Caco-2 (cell line): ENCODE measurements at places on chromosomes 2 and 18.

DNA sequence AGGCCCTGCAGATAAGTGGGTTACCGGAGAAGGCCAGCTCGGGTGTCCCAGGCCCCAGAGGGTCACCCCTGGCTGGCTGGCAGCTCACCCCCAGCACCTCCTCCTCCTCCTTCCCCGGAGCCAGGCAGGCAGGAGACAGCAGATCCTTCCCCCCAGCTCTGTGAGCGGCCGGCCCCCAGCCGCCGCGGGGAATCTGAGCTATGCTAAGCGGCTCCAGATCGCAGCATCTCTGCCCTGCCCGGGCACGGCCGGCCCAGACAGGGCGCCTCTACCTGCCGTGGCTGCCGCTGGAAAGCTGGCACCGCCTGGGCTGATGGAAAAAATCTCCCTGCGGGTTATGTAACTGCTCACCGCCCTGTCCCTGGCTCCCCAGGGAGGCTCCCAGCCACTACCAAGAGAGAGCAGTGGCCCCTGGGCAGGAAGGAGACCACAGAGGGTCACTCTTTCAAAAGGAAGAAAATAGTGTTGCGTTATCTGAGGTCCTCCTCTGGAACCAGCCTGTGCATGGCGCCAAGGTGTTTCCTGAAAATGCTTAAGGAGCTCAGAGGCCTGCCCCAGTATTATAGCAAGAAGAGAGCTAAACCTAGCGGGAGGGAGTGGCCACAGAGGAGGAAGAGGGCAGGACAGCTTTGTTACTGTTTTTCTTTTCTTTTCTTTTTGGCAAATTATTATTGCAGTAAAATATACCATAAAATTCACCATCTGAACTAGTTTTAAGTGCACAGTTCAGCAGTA, 179.0 kb downstream of the SMAD7 start:
- DNase-seq = no peak

DNA sequence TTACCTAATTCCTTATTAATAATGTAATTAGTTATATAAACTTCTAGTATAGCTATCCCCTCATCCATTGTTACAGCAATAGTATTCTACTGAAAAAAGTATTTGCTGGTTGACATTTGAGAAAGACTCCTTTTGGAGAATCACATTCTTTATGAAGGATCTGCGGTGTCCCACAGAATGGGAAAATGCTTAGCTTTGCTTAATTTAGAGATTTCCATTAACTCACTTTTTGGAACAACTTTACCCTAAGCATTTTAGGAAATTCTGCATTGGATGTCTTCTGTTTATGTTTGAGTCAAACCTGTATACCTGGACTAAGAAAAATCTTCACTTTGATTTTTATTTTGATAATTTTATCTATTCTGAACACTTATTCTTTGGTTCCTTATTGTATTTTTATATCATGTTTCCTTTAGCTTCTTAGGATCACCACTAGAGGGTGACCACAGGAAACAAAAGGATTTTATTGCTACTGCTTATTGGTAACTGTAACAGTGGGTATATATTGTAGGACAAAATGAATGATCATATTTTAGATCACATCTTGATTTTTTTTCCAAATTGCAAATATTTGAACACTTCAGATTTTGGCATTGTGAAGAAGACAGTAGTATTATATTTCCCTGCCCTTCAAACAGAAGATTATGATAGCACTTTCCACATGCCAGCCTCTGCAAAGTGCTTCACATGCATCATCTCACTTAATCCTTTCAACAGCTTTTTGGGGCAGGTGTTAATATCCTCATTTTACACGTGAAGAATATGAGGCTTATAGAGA, 79.6 kb downstream of the MIB1 start:
- DNase-seq = no peak

DNA sequence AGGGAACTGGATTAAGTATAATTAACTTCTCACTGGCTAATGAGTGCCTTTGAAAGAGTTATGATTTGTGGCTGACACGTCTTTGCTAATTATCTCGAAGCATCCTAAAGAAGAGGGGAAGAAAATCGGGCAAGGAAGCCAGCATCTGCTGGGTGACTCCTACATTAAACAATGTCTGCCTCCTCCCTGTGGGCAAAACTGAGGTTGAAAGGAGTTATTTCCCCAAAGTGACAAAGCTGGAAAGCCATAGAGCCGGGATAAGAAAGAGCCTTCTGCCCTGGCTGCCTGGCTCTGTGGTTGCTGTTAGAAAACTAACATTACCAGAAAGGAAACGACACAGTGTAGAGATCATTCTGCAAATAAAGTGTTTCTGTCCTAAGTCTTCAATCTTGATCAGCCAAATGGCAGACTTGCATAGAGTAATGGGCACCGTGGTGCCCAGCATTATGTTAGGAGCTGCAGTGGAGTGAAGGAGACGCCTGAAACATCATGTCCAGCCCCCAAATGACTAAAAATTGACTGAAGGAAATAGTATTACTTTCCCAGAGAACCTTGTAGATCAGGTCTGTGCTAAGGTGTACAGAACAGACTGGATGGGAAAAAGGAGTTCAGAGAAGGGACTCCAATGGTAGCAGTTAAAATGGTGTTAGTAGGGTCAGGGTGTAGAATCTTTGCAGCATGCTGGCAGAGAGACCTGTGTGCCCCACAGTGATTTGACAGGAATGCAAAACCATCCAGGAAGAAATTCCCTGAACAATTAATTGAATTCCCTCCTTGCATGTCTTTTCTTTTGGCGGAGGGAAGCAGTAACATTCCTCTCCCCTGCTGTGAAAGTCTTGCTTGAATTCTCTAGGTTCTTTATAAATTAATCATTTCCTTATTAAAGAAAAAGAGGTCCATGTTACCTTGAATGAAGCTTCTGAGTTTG, 44.4 kb downstream of the ALPK2 start:
- DNase-seq = no peak

GRCh38 chr18:62660691-62661090, 54.6 kb upstream of the PHLPP1 start:
- no peak for DNase-seq
